ENCODE measurements at places on chromosomes 6 and 20.

GRCh38 chr20:25007491-25008305 is 15.1 kb upstream of the APMAP start:
- DNase-seq: no peak

- DNase-seq: peak; percentile 53
Measured at GRCh38 chr6:38572186-38572813, 67.4 kb downstream of the BTBD9 start.

GRCh38 chr6:89997456-89998445 is 103.5 kb downstream of the GJA10 start:
- peak; percentile 50 for DNase-seq

- peak; percentile 77 for DNase-seq
Measured at GRCh38 chr20:62409931-62410745, 3.1 kb upstream of the CABLES2 start.

GRCh38 chr6:150146436-150146835 is 3.6 kb downstream of the PPP1R14C start:
- DNase-seq: no peak

DNA sequence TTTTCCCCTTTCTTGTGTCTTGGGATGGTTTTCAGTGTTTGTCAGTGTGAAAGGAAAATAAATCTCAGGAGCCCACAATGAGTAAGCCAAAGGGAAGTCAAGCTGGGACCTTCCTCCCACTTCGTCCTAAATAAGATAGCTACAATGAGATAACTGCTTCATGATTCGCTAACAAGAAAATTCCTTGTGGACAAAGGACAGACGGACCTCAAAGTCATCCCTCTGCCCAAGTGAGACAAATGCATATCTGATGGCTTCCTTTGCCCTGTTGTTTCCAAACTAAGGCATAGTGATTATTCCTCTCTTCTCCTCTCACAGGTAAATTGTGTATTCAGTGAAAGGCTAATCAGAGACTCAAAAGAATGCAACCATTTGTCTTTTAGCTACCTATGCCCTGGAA is 26.1 kb upstream of the ADTRP start:
- DNase-seq: no peak

All from hematopoietic multipotent progenitor cell treated with erythropoietin and hydrocortisone succinate and interleukin-3 and kit ligand, for 4 days (in vitro differentiated cells).